ENCODE measurements at places on chromosomes 5 and 9.

GRCh38 chr9:132147331-132147730 is 14.5 kb upstream of the NTNG2 start:
- DNase-seq = no peak

DNA sequence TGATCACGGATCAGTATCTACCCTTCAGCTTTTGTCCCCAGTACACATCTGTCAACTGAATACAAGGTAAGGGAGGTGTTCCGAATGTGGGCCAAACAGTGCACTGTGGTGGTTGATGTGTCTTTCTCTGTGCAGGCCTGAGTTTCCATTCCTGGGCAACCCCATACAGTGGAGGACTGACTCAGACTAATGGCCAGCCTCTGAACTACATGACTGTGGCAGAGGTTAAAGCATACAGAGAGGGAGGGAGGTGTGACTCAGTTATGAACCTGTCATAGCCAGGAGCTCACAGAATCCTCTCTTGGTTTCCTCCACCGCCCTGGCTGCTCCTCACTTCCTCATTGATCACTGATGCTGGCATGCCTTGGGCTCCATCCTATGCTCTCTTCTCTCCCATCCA is 136.4 kb upstream of the TAS2R1 start:
- no peak for DNase-seq

DNA sequence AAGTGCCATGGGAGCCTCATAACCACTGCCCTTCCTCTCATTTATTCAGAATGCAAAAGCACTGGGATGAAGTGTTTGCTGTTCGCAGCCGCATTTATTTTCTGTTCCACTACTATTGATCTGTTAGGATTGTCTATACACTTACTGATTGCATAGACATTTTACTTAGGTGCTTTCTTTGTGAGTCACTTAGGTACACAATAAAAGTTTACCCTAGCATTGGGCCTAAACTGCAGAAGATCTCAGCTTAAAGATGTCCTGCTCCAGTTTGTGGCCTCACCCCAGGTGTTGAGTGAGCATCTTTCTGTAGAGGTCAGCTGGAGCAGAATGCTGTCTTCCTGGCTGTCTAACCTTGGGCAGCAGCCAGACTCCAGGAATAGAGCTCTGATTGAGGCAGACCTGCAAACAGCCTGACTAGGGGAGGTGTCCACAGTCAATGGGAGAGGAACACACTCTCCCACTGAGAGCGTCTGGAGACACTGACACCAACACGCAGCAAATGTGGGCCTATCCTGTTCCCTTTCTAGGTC is 54.0 kb downstream of the GPR21 start:
- DNase-seq = no peak

DNA sequence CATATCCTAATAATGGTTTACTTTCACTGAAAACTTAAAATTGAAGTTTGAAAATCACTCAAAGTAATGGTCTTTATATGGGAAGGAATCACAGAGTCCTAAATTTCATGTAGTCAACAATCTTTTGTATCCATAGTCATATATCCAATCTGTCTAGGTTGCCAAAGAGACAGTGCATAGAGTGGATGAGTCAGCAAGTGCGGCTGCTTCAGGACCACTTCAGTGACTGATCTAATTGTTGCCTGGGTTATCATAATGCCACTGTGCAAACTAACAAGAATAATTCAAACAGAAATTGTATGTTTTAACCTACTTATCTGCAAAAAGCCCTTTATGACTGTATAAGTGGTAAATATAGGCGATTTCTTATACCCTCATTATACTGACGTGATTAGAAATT is 211.3 kb upstream of the PRR16 start:
- no peak for DNase-seq

DNA sequence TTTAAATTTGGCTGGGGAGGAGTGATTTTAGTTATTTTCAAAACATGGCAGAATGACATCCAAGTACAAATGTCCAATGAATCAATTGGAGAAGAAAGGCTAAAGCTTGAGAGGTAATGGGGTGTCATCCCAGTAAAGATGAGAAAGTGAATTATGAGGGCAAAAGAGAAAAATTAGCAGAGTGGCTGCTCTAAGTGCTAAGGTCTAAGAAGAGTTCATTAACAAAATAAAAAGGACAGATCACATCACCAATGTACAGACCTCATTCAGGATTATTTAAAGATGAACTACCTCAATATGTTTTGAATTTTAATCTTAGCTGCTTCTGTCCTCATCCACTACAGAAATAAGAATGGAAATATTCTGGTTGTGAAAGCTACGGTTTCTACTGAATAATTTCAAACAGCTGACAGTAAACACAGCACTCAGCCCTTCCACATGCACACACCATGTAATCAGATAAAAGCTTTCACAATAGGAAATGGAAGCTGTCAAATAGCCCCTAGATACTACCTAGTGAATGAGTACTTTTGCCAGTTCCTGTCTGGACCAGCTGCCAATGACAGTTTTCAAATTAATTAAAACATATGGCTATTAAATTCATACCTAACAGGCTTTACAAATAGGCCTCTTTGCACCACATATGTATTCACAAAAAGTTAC is 171.5 kb downstream of the SSBP2 start:
- DNase-seq = no peak

DNA sequence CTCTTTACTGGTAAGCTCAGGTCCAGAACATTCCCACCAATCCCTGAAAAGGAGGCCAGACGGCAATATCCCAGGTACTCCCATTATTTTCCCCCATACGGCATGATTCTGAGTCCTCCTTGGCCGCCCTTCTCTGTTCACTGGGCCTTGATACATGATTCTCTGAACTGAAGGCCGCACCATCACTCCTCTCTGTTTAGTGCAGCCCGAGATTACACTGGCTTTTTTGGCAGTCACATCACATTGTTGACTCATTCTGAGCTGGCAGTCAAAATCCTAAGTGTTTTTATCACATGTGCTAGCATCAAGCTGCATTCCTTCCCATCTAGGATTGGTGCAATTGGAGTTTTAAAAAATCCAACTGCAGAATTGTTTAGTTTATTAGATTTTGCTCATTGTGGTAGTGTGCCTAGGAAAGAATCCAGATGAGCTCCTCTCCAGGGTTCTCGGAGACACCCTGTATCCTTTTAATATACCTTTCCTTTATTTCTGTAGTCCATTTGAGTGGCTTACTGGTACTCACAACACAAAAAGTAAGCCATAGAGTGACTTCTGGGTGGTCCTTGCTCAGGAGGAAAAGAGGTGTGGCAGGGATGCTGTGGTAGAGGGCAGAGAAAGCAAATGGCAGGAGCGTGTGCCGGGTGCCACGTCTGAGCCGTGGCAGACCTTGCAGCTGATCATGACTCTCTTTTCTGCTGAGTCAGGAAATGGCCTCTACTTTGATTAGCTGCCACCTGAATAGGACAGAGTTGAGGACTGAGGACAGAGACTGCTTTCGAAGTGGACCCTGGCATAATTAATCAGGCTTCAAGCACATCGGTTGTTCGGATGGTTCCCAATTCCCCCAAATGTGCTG is 121.1 kb upstream of the IL12B start:
- no peak for DNase-seq

All from glutamatergic neuron (in vitro differentiated cells).